ENCODE measurements at places on chromosomes 5 and 9.

DNA sequence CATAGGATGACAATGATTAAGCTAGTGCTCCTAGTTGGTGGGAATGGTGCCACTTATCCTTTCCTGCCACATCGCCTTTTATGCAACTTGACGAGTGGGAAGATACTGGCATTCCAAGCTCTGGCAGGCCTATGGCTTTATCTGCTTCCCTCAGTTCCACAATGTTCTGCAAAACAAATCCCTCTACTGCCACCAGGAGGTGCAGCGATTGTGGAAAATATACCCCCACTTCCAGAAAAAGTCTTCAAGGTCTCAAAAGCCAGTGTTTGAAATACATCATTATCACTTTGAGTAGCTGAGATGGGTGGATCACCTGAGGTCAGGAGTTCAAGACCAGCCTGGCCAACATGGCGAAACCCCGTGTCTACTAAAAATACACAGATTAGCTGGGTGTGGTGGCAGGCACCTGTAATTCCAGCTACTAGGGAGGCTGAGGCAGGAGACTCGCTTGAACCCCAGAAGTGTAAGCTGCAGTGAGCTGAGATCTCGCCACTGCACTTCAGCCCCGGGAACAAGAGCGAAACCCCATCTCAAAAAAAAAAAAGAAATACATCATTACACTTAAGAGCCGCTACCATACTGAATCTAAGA is 3.4 kb downstream of the CLINT1 start:
- peak; percentile 3 for DNase-seq

DNA sequence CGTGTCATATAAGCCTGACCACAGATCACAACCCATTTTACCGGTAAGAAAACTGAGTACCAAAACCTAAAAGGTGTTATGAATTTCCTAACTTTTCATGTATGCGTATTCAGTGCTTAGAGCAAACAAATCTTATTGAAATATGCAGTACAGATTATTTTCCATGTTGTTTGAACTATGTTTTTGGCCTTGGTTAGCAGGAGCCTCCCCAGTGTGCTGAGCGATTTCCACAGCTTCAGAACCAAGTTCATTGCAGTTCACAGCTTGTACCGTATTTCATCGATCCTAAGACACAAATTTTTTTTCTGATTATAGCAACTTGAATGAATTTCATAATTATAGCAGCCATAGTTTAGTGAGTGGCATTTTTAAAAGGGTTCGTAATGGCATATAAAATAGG is 13.7 kb downstream of the ADAMTSL1 start:
- DNase-seq = no peak

GRCh38 chr9:117145811-117146490 is 268.9 kb downstream of the ASTN2 start:
- no peak for DNase-seq

GRCh38 chr9:130636648-130637020 is 27.8 kb upstream of the PRDM12 start:
- DNase-seq = no peak

DNA sequence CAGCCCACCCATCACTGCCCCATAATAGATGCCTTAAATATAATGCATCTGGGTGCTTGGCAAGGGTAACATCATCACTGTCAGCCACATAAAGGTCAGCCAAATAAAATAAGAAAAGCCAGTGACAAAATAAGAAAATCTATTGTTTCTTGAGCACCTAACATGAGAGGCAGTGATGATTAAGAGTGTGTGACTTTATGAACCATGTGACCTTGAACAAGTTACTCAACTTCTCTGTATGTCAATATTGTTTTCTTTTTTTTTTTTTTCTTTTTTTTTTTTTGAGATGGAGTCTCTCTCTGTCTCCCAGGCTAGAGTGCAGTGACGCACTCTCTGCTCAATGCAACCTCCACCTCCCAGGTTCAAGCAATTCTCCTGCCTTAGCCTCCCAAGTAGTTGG is 98.7 kb downstream of the CDK5RAP2 start:
- DNase-seq = no peak

GRCh38 chr9:124110307-124110915 is 98.8 kb downstream of the LHX2 start:
- DNase-seq = no peak

GRCh38 chr9:126704157-126704891 is 90.6 kb downstream of the LMX1B start:
- no peak for DNase-seq

DNA sequence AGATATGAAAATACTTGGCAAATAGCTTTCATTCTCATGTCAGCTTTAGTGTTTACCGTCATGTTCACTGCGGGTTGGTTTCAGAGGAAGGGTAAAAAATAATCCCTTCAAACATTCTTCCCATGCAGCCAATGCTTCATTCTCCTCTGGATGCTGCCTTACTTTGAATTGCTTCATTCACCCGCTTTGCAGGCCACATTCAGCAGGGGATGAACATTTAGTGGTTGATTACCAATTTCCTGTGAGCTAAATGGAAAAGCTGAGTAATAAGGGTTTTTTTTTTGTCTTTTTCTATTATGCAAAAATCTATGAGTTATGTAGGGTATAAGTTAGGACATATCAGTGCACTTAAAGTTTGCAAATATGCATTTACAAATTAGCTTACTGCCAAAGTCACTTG is 96.3 kb upstream of the MEF2C start:
- no peak for DNase-seq
